ENCODE measurements at places on chromosomes 5 and 9. TPM values are rescaled to one million over a fixed set of nuclear protein-coding genes. Genes with fewer than 3 reads are reported as not detected.

OGN gene
- not detected for total RNA-seq

FOXD4L6 gene
- total RNA-seq = under 0.01 TPM

SH3GL2 gene
- 0.72 TPM for total RNA-seq

ESM1 gene
- total RNA-seq = 0.22 TPM

SLC4A9 gene
- not detected for total RNA-seq

ARL15 gene
- 16.3 TPM for total RNA-seq

LRRC70 gene
- 1.4 TPM for total RNA-seq

SLC25A25 gene
- total RNA-seq = 36.1 TPM

NR5A1 gene
- not detected for total RNA-seq

FOXI1 gene
- not detected for total RNA-seq

CAPSL gene
- total RNA-seq = not detected

PCDHB4 gene
- total RNA-seq = not detected

PFDN1 gene
- 64.8 TPM for total RNA-seq

LRRC19 gene
- total RNA-seq = not detected

RMND5B gene
- total RNA-seq = 35.7 TPM

NNT gene
- total RNA-seq = 36.5 TPM

DRD1 gene
- 0.44 TPM for total RNA-seq

DNM1 gene
- total RNA-seq = 17.1 TPM

ORM2 gene
- total RNA-seq = not detected

POLK gene
- 44.4 TPM for total RNA-seq

RABGAP1 gene
- total RNA-seq = 38.3 TPM

LEAP2 gene
- 0.43 TPM for total RNA-seq

C5orf15 gene
- 97.6 TPM for total RNA-seq

DNAH5 gene
- total RNA-seq = 0.66 TPM

Measured in placental pericyte (primary cell).